H4 (cell line): ENCODE measurements at places on chromosomes 11 and 22.

DNA sequence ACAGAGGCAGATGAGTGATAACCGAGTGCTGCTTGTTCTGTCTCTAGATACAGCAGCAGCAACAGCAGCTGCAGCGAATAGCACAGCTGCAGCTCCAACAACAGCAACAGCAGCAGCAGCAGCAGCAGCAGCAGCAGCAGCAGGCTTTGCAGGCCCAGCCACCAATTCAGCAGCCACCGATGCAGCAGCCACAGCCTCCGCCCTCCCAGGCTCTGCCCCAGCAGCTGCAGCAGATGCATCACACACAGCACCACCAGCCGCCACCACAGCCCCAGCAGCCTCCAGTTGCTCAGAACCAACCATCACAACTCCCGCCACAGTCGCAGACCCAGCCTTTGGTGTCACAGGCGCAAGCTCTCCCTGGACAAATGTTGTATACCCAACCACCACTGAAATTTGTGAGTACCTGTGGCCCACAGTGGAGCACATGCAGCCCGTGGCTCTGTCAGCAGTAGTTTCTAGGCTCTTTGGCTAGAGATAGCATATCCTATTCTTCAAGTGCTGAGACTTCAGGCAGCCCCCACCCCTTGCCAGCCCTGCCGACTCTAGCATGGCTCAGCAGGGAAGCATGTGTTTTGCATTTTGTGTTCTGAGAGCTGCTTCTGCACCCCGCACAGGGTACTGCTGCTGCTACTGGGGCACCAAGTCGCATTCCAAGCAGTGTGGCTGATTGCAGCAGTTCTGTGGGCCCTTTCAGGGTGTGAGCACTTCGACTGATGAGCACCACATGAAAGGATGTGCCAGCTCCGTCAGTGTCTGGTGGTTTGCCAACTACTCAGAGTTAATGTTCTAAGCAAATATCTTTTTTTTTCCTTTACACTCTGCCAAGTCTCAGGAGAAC, 59.2 kb downstream of the MED15 start:
- no peak for DNase-seq

- DNase-seq, result no peak
Measured at GRCh38 chr22:46714550-46714949, 23.5 kb downstream of the CERK start.

GRCh38 chr22:49812838-49813237, 14.8 kb downstream of the BRD1 start:
- DNase-seq, result no peak

- peak; percentile 42 for DNase-seq
Measured at GRCh38 chr11:128632141-128632791, 44.9 kb upstream of the ETS1 start.

- peak; percentile 53 for DNase-seq
Measured at GRCh38 chr11:84969103-84969502, 658.0 kb downstream of the DLG2 start.

DNA sequence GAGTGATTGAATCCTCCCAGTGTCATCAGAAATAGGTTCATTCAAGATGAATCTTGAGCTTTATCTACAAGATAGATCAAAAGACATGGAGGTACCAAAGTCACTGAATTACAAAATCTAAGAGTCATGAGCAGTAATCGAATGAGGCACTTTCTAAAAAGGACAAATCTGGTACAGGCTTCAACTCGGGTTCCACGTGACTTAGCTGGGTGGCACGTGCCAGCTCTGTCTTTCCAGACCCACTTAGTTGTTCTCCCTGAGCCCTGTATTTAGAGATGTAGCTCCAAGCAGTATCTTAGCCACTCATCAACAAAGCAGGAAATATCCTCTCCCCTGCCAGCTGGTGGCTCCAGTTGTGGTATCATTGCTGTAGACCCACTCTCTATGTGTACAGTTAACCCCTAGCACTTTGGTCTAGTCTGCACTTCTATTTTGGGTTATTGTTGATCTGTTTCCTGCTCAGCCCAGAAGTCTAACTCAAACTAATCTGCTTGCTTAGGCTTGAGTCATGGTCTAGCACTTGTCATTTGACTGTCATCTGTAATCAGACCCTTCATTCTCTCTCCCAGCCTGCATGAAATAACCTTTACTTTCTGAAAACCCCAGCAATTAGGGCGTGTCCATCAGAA, 528.7 kb downstream of the ETS1 start:
- DNase-seq, result no peak

DNA sequence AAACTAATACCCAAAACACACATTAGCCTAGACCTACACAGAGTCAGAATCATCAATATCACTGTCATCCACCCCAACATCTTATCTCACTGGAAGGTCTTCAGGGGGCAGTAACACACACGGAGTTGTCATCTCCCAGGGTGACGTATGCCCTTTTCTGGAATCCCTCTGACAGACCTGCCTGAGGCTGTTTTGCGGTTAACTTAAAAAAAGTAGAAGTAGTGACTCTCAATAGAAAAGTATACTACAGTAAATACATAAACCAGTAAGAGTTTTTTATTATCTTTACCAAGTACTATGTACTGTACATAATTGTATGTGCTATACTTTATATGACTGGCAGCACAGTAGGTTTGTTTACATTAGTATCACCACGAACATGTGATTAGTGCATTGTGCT, 80.5 kb downstream of the PGR start:
- peak; percentile 54 for DNase-seq

DNA sequence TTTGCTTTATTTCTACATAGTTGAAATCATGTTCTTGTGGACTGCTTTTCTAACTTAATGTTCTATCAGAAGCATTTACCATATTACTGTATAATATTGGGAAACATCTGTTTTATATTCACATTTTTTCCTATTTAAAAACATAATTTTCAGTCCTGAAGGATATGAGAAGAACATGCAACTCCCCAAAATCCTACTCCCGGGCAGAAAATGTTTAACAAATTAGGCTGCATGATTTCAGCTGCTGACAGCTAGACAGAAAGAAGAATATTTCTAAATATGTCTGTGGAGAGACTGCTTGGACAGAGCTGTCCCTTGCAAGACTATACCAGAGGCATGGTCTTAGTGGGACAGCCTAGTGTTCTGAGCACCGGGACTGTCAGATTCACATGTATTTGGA, 15.7 kb upstream of the AMPD3 start:
- DNase-seq, result no peak

GRCh38 chr22:28768701-28769393, 3.6 kb upstream of the CCDC117 start:
- no peak for DNase-seq

DNA sequence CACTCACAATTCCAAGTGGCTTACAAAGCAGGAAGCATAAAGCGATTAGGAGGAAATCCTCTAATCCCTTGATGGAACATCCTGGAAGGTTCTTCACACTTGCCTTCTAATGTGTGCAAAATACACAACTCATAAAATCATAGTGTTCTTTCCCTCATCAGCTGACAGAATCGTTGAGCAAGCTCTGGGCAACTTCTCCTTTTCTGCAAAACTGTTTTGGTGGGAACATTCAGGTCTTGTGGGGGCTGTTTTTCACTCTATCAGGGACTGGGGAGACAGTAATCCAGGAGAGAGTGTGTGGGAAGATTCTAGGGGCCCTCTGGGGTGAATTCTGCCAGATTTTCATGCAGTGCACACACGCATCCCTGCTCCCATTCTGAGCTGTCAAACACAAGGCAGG, 53.2 kb downstream of the IRAG1 start:
- DNase-seq, result no peak

GRCh38 chr11:196786-197731, 4.2 kb downstream of the SCGB1C1 start:
- no peak for DNase-seq

DNA sequence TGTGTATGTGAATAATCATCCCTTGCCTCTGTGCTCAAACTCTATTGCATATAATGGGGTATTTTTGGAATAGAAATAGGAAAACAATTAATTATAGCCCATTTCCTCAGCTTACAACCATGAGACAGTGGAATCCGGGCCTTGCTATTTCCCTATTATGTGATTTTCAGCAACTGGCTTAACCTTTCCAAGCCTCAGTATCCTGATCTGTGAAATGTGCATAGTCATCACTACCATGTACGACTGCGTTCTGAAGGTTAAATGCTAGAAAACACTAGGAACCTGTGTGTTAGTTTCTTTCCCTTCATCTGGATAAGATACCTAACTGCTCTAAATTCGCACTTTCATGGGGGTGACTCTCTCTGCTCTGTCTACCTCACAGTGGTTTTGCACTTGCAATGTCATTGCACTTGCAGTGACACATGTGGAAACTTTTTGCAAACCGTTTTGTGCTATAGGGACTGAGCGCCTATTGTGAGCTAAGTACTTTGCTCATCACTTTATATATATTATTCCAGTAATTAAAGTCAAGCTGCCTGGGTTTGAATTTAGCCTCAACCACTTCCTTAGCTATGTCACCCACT, 48.3 kb downstream of the IRAG1 start:
- no peak for DNase-seq

- no peak for DNase-seq
Measured at GRCh38 chr11:75480185-75481175, 45.3 kb downstream of the GDPD5 start.

DNA sequence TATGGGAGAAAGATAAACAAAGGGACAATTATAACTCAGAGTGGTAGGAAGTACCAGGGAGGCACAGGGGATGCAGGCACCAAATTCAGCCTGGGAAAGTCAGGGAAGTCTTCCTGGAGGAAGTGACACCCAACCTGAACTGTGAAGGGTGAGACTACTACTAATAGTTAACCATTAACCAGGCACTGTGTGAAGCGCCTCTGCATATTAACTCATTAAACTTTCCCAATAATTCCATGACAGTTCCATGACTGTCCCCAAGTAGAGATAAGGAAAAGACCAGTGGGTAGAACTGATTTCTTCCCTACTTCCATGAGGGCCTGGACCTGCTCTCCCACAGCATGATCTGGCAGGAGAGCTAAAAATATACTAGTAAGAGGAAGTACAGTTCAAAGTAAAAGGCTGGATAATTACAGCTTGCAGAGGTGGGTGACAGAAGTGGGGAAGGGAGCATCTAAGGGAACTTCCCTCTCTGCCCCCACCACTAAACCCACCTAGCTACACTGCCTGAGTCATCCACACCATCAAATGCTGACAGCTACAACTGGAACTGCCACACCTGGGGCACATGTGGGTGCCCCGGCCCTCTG, 4.7 kb upstream of the AP1B1 start:
- DNase-seq, result no peak

- no peak for DNase-seq
Measured at GRCh38 chr22:43001271-43002201, 13.4 kb downstream of the PACSIN2 start.

GRCh38 chr11:60762851-60763691, 6.4 kb downstream of the MS4A15 start:
- no peak for DNase-seq

- no peak for DNase-seq
Measured at GRCh38 chr11:79274636-79275331, 166.0 kb downstream of the TENM4 start.

GRCh38 chr22:46674367-46674781, 54.2 kb downstream of the GRAMD4 start:
- no peak for DNase-seq

GRCh38 chr11:30255637-30256036, 24.8 kb downstream of the FSHB start:
- DNase-seq, result no peak

- no peak for DNase-seq
Measured at GRCh38 chr11:111684251-111684650, 81.9 kb downstream of the PPP2R1B start.

- DNase-seq, result no peak
Measured at GRCh38 chr11:76216536-76217325, 10.4 kb upstream of the WNT11 start.

GRCh38 chr11:29483831-29484230, 533.0 kb downstream of the KCNA4 start:
- no peak for DNase-seq

- no peak for DNase-seq
Measured at GRCh38 chr11:36038541-36038940, 94.7 kb downstream of the LDLRAD3 start.

DNA sequence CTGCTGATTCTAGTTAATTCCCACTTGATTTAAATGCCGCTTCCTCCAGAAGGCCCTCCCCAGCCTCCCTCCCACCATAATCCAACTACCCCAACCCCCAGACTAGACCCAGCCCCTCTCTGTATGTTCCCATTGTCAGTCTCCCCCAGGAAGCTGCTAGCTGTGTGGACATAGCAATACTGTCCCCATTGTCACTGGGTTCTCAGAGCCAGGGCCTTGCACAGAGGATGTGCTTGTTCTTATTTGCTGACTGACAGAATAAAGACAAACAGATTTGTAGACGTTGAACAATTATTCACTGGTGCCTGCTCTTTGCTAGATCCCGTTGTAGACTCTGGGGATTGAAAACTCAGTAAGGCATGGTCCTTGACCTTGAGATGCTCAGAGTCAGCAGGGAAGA, 45.7 kb upstream of the NAV2 start:
- no peak for DNase-seq
